Aorta (tissue), 5 donors: ENCODE measurements at places on chromosomes 16 and 17. TPM values are rescaled to one million over a fixed set of nuclear protein-coding genes. Genes with fewer than 3 reads are reported as not detected.

The SLC35G6 gene
- not detected for total RNA-seq

DNA sequence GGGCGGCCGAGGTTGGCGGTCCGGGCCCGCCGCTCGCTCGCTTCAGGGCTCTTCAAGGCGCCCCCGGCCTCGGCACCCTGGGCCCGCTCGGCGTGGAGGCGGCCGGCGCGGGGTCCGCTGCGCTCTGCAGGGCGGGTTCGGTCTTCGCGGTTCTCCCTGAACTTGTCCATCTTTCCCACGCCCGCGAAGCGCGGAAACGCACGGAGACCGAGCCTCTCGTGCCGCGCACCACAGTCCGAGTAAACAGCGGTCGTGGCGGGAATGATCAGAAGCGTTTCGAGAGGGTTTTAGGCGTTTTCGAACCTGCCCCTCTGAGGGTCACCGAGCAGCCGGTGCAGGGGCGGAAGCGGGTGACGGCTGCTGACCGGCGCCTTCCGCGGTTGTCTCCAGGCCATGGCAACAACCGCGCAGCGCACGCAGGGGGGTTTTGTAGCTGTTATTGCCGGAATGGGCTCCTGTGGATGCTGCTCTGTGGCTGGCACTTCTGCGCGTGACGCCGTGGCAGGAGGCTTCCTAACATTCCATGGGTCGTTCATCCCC lies 414 bp downstream of the NARF start:
- peak; percentile 74 for DNase-seq

The KRTAP9-4 gene
- total RNA-seq, result not detected

GRCh38 chr17:60141111-60142018 lies 8.4 kb upstream of the CA4 start:
- no peak for DNase-seq

The SCGB1C2 gene
- not detected for total RNA-seq

- DNase-seq, result no peak
Observed at GRCh38 chr17:59377410-59377809, 46.0 kb downstream of the YPEL2 start.

The HSF4 gene
- 22.2 TPM for total RNA-seq

GRCh38 chr17:63834431-63835166 lies 7.1 kb upstream of the FTSJ3 start:
- no peak for DNase-seq

DNA sequence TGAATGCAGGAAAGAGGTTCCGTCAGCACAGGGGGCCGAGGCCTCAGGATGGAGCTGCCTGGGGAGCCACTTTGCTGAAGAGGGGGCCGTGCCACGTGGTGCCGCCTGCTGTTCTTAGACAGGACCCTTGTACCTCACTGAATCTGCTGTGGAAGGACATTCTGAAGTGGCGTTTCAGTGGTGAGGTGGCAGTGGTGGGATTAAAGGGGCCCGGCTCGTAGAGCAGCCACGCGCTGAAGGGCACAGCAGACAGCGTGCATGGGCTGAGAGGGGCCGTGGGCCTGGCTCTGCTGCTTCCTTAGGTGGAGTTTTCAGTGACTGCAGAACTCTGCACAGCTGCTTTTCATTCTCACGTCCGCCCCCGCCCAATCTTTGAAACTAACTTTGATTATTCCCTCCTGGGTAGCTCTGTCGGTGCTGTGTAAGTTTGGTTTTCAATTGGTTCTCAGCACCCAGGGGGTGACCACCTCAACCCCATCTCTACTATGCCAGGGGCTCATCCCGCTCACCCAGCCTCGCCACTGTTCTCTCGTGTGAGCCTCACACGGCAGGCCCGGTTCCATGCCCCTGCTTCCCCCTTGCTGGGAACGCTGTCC lies 70.3 kb downstream of the SEC14L1 start:
- no peak for DNase-seq

GRCh38 chr17:55673743-55674506 lies 48.7 kb downstream of the TMEM100 start:
- DNase-seq, result no peak

The TEKT5 gene
- 0.39 TPM for total RNA-seq

DNA sequence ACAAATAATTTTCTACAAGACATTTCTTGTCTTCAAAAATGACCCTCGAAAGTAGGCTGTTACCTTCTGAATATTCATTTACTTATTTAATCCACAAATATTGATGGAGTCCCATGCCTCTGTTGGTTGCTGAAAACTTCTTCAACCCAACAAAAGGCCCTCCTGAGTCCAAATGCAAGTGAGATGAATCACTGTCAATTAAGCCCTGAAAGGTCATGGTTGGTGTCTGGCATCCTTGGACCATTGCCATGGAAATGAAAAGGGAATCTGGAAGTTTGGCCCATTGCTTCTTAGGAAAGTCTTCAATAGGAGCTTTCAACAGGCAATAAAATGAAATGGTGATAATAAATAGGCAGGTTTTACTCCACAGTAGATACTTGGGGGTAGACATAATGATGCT lies 364.7 kb upstream of the DYNLRB2 start:
- no peak for DNase-seq

The SPDYE4 gene
- not detected for total RNA-seq

DNA sequence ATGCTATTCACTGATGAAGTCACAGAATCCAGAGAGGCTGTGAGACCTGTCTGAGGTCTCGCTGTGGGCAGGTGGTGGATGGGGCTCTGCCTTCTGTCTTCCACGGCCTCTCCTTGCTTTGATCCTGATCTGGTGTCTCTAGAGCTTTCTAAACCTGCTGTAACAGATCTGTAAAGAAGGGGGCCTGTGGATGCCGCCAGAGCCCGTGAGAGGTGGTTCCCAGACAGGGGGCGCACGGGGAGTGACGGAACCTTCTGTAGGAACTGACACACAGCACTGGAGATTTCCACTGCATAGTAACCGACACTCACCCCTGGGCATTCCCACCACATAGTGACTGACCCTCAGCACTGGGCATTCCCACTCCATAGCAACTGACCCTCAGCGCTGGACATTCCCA lies 16.0 kb downstream of the CBFA2T3 start:
- DNase-seq, result no peak

The ZCCHC14 gene
- total RNA-seq, result 32.5 TPM

- peak; percentile 81 for DNase-seq
Observed at GRCh38 chr17:8226536-8227237, 16.3 kb upstream of the AURKB start.

DNA sequence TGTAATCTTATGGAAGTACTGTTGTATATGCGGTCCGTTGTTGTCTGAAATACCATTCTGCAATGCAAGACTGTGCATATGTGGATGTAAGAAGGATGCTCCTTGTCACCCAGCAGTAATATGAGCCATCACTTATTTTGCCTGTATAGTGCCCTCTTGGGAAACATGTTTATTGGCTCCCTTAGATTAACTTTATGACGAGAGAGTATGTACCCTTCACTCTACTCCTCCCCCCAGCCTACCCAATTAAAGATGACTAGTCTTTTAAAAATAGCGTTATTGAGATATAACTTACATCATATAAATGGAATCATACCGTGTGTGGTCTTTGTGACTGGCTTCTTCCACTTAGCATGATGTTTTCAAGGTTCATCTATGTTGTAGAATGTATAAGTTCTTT lies 33.6 kb downstream of the FTO start:
- no peak for DNase-seq

GRCh38 chr17:80881306-80881705 lies 110.3 kb upstream of the CHMP6 start:
- no peak for DNase-seq

GRCh38 chr17:17711641-17712162 lies 30.4 kb downstream of the RAI1 start:
- DNase-seq, result no peak

- DNase-seq, result no peak
Observed at GRCh38 chr17:51381262-51381661, 120.9 kb downstream of the UTP18 start.

DNA sequence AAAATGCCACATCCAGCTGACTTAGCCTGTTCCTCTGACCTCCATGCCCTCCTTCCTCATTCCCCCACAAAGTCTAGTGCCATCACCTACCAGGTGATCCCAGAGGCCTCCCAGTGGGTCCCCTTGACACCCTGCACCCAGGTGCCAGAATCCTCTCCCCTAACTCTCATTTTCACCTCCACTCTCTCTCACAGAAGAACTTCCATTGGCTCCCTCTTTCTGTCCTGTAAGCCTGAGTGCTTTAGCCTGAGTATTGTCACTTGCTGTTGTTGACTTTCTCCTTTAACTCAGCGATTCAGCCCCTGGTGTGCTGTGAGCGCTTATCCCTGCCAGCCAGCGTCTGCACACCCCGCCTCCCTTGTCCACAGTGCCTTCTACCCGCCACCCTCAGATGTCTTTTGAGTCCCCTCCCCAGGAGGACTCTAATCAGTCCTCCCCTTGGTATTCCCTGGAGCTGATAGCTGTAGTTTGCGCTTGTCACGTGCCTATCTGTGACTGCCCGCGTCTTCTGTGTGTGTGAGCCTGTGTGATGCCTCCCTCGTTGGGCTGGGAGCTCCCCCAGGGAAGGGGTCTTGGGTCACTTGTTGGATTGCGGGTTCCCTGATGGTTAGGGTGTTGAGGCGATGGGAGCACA lies 31.9 kb downstream of the ARHGAP23 start:
- no peak for DNase-seq

DNA sequence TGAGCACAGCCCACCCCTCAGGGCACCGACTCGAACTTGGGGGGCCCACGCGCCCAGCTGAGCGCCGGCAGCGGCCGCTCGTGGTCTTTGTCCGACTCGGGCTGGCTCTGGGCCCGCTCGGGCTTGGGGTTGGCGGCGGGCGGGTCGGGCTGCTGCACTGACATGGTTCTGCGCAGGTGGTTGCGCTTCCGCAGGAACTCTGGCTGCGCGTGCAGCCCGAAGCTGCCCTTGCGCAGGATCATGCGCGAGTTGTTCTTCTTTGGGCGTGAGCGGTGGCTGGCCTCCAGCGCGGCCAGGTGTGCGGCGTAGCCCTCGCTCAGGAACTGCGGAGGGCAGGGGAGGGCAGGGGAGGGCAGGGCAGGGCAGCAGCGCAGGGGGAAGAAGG lies 11.1 kb downstream of the PIMREG start:
- peak; percentile 51 for DNase-seq

DNA sequence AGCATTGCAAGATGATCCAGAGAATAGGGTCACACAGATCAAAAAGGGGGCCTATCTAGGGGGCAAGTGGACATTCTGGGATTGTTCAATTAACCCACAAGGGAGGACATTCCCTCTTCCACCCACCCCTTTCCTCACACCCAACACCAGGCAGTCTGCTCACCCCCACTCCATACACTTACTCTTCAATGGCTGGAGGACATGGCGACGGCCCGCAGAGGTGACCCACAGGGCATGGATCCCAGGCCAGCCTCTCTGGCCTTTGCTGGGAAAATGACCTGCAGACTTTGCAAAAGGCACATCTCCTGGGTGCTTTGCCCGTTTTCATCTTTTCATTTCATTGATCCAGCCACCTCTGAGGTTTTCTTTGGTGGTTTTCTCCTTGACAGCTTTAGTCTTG lies 1.7 kb upstream of the CACNG5 start:
- no peak for DNase-seq

The KLHDC4 gene
- total RNA-seq, result 33.3 TPM

The SEZ6L2 gene
- total RNA-seq, result 0.71 TPM

- no peak for DNase-seq
Observed at GRCh38 chr16:66419527-66419926, 7.6 kb upstream of the BEAN1 start.
